ENCODE measurements at places on chromosomes 2 and 18.

- DNase-seq: no peak
These were observed 31.0 kb downstream of the COA5 start for GRCh38 chr2:98577313-98577712.

GRCh38 chr2:71530211-71530610 lies 76.8 kb downstream of the DYSF start:
- DNase-seq: no peak

DNA sequence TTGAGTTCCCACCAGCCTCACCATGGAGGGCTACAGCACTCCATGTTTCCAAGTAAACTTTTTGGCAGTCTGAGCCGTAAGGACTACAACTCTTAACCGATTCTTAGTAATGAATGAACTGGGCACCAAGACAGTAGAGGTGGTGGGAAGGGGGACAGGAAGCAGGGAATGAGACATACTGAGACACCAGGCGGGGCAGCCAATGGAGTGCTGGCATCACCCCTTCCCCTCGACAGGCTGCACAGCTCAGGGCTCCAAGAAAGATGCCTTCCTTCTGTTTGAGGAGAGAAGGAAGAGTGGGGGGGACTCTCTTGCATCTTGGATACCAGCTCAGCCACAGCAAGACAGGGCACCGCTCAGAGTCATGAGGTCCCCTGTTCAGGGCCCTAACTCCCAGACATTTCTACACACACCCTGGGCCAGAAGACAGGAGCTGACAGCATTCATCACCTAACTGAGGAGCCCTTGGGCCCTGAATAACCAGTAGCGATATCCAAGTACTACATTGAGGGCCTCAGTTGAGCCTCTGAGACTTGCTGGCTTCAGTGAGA lies 45.2 kb downstream of the USP34 start:
- no peak for DNase-seq

GRCh38 chr2:197647961-197648690 lies 27.3 kb downstream of the RFTN2 start:
- DNase-seq: no peak

DNA sequence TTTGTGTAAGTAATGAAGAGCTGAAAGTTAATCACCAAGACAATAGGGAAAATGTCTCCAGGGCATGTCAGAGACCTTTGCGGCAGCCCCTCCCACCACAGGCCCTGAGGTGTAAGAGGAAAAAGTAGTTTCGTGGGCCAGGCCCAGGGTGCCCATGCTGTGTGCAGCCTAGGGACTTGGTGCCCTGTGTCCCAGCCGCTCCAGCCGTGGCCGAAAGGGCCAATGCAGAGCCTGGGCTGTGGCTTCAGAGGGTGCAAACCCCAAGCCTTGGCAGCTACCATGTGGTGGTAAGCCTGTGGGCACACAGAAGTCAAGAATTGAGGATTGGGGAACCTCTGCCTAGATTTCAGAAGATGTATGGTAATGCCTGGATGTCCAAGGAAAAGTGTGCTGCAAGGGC lies 52.5 kb downstream of the CENPO start:
- no peak for DNase-seq

DNA sequence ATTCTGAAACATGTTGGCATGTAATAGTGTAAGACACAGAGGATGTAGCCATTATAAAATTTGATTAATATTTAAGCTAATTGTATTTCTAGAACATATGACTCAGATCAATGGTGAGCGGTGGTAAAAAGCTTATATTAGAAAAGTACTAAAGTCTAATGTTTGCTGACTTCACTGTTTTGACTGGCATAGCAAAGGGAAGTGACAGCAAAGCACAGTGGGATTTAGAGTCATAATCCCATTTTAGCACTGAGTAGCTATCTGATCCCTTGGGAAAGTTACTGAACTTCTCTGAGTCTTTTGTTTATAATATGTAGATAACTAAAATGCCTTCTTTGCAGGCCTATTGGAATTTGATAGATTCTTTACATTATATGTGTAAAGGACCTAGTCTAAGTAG lies 60.4 kb downstream of the KIAA1328 start:
- DNase-seq: no peak

GRCh38 chr2:98025481-98026037 lies 29.8 kb upstream of the TMEM131 start:
- DNase-seq: no peak

DNA sequence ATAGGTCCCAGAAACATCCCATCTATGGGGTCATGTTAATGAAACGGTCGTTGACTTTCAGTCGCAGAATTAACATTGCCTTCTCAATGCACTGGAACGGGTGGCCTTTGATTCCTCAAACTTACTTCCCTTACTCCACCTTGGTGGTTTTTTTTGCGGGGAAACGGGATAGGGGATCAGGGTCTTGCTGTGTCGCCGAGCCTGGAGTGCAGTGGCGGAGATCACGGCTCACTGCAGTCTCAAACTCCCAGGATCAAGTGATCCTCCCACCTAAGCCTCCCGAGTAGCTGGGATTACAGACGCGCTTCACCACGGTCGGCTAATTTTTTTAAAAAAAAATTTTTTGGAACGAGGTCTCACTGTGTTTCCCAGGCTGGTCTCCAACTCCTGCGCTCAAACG lies 754 bp downstream of the ATG16L1 start:
- DNase-seq: no peak

- no peak for DNase-seq
These were observed 515.8 kb downstream of the GALR1 start for GRCh38 chr18:77765468-77765867.

GRCh38 chr18:58788971-58789875 lies 75.5 kb upstream of the ZNF532 start:
- no peak for DNase-seq

DNA sequence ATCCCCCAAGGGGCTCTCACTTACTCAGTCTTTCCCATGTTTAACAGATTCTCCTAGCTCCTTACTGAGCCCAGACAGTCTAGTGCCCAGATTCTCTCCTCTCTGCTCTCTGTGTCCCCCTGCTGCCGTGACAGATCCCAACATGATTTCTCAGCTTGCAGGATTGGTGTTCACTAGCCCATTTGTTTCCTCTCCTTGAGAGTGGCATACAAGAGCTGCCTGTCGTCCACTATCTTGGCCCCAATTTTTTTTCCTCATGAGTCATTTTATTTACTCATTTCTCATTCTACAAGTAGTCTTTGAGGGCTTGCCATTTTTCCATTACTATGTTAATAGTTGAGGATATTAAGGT lies 199.9 kb upstream of the FN1 start:
- DNase-seq: no peak

- no peak for DNase-seq
These were observed 187.4 kb downstream of the LPIN1 start for GRCh38 chr2:11933854-11934253.

DNA sequence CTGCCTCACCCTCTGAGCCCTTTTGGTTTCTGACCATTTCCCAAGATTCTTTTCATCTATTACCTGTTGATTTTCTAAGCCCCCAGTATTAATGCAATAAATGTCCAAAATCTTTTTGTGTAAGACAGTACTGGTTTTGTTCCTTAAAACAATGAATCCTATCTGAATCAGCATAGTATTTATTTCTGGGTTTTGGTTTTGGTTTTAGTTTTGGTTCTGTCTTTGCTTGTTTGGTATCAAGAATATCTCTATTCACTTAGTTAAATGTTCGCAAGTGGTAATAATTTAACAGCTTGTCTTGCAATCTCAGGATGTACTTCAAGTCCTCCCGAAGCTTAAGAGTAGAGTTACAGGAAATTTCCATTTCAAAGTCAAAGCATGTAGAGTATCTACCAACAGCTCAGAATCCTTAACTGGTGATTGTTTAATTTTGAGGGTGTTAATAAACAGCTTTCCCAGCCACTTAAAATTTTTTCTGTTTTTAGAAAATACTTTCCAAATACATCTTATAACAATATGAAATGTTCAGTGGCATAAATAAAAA lies 67.7 kb upstream of the NEDD4L start:
- DNase-seq: no peak

- DNase-seq: no peak
These were observed 638 bp downstream of the ZNF521 start for GRCh38 chr18:25351280-25351775.

DNA sequence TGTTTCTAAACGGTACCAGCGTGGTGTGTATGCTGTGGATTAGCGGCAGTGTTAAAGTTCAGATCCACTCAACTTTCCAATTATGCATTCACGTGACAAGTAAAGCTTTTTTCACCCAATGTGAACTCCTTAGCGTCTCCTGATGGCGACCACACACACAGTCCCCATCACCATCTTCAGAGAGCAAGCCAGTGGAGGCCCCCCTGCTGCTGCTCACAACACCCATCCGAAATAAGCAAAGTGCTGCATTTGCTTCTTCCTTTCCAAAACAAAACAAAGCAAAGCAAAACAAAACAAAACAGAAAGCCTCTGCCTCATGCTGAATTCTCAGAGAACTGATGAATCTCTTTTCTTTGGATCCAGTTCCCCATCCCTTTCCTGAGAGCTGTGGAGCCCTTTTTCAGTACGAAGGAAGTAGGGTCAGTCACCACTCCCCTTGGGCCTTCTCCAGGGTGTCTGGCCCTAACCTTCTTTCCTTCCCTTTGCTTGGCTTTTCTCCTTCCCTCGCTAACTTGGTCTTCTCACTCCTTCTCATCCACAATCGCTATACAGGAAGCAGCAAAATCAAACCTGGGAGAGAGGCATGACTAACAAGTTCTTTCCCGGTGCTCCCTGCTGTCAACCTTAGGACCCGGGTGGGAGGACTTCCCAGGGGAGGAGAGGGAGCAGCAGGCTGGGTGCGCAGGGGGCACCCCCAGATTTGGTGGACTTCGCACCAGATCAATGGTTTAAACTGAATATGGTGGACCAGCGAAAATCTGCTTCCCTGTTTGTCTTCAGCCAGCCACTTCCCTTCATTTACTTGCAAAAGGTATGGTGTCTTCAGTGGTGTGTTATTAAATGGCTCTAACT lies 56.0 kb downstream of the NRP2 start:
- no peak for DNase-seq

DNA sequence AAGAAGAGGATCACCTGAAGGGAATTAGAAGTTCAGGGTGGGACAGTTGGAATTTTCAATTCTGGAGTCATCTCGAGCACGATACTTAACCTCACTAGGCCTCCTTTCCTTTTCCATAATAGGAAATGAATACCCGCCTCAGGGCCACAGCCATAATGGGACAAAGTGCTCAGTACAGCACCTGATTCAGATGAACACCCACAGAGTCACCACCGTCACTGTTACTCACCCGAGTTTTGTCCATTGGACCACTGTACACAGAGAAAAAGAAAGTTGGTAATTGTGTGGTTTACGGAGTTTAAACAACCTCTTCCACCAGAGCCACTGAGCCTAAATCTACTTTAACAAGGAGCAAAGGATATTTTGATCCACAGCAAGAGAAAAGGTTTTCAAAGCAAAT lies 122.0 kb upstream of the NDUFV2 start:
- no peak for DNase-seq

- no peak for DNase-seq
These were observed 49.2 kb upstream of the NXPH2 start for GRCh38 chr2:138829326-138829919.

GRCh38 chr18:21858544-21858943 lies 118.0 kb downstream of the MIB1 start:
- no peak for DNase-seq

GRCh38 chr2:149648282-149649030 lies 60.9 kb upstream of the MMADHC start:
- DNase-seq: peak; percentile 49

DNA sequence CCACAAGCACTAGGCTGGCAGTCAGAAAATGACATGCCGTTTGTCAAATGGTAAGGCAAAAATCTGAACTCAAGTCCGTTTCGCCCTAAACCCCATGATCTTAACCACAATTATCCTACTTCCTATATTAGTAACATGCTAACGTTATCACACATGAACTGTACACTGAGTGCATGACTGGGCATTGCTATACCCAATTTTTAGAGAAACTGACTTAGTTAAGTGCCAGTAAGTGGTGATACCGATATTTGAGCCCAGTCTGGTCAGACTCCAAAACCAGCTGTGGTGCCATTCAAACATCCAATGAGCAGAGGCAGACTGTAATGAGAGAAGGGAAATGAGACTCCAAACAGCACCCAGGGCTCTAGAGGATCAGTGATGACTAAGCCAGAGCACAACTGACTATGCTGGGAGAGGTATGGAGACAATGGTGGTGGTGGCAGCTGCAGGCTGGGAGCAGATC lies 311.7 kb upstream of the PKDCC start:
- DNase-seq: no peak

DNA sequence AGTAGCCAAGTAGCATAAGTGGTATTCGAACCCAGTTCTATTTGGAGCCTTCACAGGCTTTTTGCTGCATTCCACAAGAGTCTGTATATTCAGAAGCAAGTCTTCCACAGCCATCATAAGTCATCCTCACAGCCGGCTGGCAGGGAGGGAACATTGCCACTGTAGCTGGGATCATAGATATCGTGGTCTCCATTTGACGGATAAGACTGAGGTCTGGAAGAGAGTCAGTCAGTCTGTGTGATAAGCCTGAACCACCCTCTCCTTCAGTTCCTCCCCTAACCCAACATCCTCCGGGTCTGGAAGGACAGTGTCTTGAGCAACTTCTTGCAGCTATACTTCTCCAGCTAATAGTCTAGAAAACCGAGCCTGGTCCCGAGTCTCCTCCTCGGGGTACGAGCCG lies 17.0 kb upstream of the C1QL2 start:
- no peak for DNase-seq

DNA sequence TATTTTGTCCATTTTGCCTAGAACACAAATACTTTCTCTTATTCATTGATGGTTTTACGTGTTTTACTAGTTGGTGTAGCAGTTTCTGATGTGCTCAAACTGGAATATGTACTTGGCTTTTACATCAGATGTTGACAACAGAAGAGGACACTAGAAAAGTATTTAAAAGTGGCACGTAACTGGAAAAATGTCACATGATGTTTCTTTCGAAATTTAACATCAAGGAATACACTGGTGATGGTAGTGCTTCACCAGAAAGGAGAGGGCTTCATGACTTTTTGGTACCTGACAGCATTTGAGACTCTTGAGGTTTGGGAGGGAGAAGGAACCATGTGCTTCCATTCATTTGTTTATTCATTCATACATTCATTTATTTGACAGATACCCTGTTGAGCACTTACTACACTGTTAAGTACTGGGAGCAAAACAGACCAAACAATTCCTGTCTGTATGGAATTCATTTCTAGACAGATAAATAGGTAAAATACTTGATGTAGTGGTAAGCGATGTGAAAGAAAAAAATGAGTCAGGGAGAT lies 1.5 kb downstream of the GIGYF2 start:
- DNase-seq: no peak

DNA sequence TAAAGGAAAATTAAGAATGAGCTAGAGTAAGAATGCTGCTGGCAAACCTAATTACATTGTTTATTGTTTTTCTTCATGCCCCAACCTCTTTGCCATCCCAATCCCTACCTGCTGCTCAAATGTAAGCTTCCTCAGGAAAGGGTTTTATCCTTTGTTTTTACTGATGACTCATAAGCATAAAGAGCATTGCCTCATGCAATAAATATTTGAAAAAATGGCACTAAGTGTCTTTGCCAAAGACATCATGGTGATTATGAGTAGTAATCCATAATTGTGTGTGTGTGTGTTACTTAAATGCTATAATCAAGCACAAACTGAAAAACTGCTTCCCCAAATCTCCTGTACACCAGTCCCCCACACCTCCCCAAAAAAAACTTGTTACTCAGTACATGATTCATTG lies 53.4 kb downstream of the DNER start:
- peak; percentile 13 for DNase-seq

Data from H54 (cell line).